ENCODE measurements at places on chromosomes 7 and 10.

- no peak for DNase-seq
These were observed 24.3 kb upstream of the OPN4 start for GRCh38 chr10:86630079-86630478.

DNA sequence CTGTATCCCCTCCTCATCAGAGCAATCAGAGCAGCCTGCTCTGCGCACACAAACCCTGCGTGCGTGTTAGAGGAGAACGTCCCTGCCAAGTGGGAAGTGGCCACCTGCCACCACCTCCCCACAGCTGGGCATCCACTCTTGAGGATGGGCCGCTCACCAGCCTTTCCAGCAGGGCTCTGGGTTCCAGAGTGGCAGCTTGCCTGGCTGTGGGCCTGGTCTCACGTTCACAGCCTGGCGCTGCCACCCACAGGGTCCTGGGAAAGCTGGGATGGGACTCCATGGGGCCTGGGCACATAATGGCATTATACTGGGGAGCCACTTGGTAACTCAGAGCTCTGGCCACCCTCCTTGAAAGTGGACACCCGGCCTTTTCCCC is 151.1 kb upstream of the PPP2R2D start:
- DNase-seq = no peak

DNA sequence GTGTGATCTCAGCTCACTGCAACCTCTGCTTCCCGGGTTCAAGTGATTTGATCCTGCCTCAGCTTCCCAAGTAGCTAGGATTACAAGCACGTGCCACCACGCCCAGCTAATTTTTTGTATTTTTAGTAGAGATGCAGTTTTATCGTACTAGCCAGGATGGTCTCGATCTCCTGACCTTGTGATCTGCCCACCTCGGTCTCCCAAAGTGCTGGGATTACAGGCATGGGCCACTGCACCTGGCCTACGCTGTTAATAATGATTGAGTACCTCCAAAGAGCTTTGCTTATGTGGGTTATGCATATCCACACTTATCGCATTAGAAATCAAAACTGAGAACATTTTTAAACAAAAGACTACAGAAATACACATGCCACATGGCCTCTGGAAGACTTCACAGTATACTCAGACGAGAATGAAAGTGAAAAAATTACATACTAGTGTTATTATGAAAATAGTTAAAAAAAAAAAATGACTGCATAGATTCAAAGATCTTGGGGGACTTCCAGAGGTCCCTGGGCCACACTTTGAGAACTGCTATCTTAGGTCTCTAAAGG is 25.4 kb downstream of the RPP38 start:
- no peak for DNase-seq

DNA sequence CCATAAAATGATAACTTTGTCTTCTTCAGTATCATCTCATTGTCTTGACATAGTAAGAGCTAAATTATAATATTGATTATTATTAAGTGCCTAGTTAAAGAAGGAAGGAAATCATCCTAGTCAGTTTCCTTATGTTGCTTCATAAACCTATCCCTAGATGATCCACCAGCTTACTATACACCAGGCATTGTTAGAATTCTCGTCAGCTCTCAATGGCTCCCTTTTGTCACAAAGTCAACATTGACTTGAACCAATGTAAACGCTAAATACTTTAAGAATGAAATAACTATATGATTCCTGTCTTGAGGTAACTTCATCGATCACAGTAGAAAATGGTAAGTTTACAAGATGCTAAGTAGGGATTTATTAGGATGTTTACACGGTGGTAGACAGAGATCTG is 1162.9 kb downstream of the CNTNAP2 start:
- DNase-seq = no peak

DNA sequence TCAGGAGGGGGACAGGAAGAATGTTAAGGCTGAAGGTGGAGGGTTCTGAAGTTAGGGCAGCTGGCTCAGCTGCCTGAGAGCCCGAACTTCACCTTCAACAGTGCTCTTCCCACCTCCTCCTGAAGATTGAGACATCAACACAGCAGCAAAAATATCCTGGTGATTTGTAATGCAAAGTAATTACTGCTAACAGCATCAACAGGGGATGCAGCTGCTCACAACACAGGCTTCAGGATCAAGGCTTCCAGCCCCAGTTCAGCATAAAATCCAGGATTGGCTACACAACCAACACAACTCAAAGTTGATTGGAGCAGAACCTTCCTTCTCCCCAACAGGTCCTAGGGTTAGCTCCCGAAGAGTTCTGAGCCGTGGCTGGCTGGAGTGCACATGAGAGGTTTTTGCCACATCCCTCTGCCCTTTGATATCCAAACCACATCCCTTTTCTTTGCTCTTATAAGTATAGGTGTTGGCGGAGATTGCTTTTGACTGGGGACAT is 242.4 kb downstream of the KIAA1217 start:
- no peak for DNase-seq

GRCh38 chr10:20892011-20892585 is 5.0 kb downstream of the NEBL start:
- DNase-seq = no peak

DNA sequence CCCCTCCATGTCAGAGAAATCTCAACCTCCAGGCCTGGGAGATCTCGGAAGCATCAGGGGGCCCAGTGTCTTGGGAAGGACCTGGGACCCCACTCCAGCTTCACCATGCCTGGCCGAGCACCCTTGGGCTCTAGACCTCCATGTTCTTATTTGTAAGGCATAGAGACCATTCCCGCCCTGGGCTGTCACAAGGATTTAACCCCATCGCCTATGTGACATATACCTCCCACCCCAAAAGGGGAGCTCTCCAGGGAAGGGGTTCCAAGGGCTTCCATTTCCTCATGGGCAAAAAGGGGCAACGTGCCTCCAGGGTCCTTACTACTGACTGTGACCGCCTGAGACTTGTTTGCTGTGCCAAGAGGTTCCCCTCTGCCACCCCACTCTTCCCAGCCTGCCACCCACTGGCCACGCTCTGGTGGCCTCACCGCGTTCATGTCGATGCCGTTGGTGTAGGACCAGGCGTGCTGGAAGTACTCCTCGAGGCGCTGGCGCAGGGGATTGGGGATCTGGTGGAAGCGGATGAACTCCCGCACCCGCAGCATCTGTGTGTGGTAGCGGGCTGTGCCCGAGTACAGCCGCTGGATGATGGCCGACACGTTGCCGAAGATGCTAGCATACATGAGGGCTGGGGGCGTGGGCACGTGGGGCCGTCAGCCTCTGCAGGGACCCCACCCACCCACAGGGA is 27.5 kb downstream of the KCNH2 start:
- no peak for DNase-seq

DNA sequence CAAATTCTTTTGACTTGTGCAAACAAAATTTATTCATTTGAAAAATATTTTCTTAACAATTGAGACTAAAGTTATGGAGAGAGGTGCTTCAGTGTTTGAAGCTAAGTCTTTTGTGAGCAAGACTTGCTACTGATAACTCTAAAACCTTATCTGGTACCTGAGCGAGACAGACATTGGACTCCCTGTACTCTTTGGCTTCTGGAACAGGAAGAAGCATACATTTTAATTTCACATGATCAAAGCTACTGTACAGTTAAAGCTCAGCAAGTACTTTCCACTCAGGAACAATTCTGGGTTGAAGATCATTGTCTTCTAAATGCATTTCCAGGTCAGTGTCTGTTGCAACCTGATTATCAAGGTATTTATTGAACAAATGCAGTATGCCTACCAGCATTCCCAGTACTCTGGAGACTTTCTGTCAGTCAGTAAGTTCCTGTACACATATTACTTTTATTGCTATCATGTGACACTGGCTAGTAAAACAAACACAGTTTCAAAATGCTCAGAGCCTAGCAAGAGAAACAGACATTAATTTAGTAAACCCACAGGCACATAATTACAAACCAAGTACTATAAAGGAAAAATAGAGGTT is 42.4 kb downstream of the CABCOCO1 start:
- DNase-seq = no peak

DNA sequence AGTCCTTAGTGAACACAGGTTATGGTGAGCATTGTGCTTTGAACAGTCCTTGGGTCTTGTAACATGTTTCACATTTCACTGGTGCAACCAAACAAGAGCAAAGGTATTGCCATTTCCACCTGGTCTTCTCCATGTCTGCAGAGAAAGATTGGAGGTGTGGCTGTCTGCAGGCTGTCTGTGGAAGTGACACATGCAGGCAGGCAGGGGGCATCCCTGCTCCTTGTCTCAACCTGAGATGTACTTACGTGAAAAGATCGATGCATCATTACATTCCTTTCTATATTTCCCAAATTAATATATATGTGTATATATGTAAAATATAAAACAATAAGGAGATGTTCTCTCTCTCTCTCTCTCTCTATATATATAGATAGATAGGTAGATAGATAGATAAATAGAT is 54.3 kb downstream of the LRRC18 start:
- DNase-seq = no peak

DNA sequence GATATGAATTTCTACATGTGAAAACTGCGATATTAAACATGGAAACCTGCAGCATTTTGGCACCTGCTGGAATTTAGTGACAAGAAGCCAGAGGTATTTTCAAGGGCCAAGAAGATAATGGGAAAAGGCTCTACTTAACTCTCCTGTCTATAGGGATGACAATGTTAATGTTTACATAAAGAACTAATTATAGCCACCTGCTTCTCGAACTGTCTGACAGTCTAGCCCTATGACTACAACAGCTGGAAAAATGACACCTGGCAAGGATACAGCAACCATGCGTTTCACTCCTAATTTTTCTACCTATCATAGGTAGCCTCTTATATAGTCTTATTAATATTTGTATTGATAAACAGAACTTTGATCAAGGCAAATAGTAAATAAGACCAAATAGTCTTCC is 49.6 kb downstream of the MAGI2 start:
- DNase-seq = no peak

DNA sequence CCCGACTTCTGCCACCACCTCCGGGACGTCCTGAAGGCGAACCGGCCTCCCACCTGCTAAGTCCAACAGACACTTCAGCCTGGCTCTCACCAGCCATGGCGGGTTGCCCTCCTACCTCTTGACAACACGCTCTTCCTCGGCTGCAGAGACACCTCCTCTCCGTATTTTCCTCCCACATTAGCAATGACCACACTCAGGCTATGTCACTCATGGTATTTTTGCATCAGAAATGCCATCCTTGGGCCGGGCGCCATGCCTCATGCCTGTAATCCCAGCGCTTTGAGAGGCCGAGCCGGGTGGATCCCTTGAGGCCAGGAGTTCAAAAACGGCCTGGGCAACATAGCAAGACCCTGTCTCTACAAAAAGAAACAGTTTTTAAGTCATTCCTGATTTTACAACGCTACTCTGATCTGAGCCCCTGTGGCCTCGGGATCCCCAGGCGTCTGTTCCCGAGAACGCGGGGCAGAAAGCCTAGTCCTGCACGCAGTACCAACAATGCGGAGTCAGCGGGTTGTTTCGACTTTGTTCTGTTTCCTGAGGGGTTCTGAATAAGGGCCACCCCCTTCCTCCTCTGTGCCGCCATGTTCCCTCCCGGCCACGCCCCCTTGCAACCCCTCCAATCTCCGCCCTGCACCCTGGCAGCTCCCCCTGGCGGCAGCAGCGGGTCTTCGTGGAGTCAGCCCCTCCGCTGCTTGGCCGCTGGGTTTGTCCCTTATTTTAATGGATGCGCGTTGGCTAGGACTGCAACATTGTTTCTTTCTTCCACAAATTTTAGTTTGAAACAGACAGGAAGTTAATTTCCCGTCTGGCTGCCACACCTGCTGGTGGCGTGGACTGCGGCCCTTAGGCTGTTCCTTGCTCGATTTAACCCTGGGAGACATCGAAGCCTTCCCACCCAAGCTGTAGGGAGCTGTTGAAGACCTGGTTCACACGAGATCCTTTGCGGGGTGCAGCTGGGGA is 9.7 kb upstream of the ZFAND2A start:
- DNase-seq = peak; percentile 5

GRCh38 chr7:45199506-45199905 is 41.9 kb downstream of the RAMP3 start:
- no peak for DNase-seq

- DNase-seq = no peak
These were observed 29.4 kb downstream of the LSMEM1 start for GRCh38 chr7:112510001-112510742.

DNA sequence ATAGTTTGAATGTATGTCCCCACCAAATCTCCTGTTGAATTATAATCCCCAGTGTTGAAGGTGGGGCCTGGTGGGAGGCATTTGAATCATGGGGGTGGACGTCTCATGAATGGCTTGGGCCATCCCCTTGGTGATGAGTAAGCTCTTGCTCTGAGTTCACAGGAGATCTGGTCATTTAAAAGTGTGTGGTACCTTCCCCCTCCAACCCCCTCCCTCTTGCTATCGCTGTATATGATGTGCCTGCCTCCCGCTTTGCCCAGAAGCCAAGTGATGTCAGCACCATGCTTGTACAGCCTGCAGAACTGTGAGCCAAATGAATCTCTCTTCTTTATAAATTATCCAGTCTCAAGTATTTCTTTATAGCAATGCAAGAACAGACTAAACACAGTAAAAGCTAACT is 103.0 kb downstream of the CNOT4 start:
- DNase-seq = no peak

- DNase-seq = no peak
These were observed 133.0 kb upstream of the ZNF32 start for GRCh38 chr10:43781480-43782361.

- DNase-seq = no peak
These were observed 74.0 kb downstream of the AASS start for GRCh38 chr7:122070062-122070461.

GRCh38 chr7:2086229-2086628 is 146.5 kb downstream of the MAD1L1 start:
- no peak for DNase-seq

DNA sequence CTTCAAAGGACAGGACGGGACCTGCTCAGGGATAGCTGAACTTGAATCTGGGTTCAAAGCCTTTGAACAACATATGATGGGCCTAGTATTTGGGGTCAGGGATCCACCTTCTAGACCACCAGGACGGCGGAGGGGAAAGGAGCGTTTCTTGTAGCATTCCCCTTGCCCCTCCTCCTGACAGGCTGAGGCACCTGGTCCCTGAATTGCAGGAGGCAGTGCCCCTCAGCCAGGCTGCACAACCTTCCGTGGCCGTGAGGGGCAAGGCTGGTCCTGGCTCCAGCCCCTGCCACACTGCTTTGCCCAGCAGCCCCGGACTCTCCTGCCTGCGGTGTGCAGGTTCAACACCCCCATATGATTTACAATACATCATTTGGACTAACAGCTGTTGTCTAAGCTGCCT is 58.1 kb downstream of the INSIG1 start:
- DNase-seq = no peak

DNA sequence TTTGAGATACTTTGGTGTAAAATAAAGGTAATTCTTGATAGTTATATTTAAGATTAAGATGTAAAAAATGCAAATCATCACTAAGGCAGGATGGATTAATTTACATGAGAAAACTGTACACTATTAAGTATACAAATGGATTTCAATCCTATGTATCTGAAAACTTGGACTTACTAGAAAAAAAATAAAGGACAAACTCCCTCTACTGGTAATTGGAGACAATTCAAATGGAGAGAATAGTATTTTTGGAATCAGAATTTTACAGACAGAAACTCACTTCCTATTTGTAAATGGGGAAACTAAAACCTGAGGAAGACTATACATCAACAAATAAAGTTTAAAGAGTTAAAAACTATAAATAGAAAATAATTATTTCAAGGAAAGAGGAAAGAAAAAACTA is 62.6 kb downstream of the CUL2 start:
- DNase-seq = no peak

Measured in hippocampal formation (tissue), 2 donors.